Gastrocnemius medialis (tissue), 4 donors: ENCODE measurements at places on chromosomes 4 and X.

- no peak for DNase-seq
These were observed 459.7 kb downstream of the MID1IP1 start for GRCh38 chrX:39260965-39261364.

- DNase-seq, result no peak
These were observed 17.3 kb upstream of the FGF5 start for GRCh38 chr4:80249144-80249543.

DNA sequence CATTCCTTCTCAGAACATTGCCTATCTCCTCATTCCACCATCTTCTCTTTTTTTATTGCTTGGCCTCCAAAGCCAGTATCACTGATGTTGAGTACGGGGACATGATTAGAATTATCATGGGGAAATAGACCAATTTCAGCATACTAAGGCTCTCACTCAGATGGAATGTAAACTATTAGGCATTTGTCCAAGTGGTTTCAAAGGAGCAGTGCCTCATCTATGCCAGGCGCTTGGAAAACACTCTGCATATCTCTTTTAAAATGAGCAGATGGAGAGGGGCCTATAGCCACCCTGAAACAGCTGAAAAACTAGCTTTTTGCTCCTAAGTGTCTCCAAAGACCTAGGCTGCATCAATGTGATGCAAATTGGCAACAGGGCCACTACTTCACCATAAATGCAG is 150.8 kb upstream of the DIPK2B start:
- no peak for DNase-seq

GRCh38 chr4:158519226-158519625 is 2.5 kb upstream of the RXFP1 start:
- DNase-seq, result no peak

DNA sequence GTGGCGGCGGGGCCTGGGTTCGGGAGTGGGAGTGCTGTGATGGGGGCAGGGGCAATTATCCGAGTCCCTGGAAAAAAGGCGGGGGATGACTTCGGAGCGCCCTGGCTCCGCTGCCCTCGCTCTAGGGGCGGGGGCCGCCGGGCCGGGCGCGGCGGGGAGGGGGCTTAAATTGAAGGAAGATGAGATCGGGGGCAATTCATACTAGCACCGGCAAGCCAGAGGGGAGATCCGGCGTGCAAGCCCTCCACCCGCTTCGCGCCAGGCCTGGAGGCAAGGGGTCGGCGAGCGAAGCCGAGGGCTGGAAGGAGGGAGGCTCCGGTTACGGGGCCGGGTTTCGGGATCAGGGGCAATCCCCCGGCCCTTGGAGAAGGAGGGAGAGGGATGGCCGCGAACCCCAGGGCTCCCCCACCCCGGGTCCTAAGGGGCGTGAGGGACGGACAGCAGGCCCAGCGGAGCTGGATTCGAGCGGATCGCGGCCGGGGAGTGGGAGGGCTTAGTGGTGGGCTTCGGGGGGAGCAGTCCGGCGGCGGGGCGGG is 1.2 kb downstream of the BCORL1 start:
- no peak for DNase-seq

GRCh38 chrX:111339212-111339611 is 68.9 kb upstream of the CAPN6 start:
- no peak for DNase-seq

DNA sequence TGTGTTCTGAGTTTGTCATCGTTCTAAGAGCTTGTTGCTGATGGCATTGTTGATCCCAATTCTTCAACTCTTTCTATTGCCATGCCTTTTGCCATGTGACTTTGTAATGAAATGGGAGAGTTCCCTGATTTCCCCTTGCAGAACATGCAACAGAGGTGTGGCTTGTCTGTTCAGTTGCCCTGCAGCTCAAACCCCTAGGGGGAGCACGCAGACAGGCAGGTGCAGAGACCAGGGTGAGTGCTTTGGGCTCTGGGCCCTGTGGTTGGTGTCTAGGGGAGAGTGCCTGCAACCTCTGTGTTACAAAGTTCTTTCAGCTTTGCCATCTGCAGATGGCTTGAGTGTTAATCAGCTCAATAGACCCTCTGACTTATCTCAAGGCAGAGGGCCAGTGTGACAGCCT is 332.7 kb downstream of the MID1IP1 start:
- no peak for DNase-seq
